ENCODE measurements at places on chromosomes 4 and X.

DNA sequence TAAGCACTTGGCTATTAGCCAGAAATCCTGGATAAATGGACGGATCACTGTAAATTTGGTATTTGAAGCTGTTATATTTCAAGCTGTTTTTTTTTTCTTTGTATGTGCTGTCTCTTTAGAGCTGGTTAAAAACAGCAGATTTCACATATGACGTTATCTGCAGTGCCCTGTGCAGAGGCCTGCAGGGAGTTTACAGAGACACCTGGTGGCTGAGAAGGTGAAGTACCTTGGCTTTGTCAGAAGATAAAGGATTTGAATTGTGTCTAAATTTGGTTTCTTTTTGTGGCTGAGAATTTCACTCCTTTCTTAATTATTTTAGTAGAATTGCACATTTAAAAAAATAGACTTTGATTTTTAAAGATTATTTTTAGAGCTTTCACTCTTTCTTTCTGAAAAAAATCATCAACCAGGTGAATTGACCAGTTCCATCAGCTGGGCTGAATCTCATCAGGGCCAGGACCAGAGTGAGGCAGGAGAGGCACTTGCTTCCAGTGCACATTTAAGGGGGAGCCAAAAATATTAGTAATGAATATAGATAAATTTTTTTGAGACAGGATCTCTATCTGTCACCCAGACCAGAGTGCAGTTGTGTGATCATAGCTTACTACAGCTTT lies 9.6 kb upstream of the CHRNA9 start:
- peak; percentile 80 for DNase-seq

- DNase-seq: peak; percentile 97
These were observed 3.1 kb upstream of the OCIAD2 start for GRCh38 chr4:48909697-48910096.

GRCh38 chrX:136659174-136659573 lies 11.2 kb downstream of the CD40LG start:
- no peak for DNase-seq

- DNase-seq: no peak
These were observed 929 bp downstream of the ESX1 start for GRCh38 chrX:104253567-104254441.

DNA sequence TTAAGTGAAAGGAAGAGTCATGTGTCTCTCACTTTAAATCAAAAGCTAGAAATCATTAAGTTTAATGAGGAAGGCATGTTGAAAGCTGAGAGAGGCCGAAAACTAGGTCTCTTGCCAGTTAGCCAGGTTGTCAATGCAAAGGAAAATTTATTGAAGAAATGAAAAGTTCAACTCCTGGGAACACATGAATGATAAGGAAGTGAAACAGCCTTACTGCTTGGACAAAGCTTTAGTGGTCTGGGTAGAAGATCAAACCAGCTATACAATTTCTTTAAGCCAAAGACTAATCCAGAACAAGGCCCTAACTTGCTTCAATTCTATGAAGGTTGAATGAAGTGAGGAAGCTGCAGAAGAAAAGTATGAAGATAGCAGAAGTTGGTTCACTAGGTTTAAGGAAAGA lies 24.9 kb downstream of the RHOH start:
- no peak for DNase-seq

DNA sequence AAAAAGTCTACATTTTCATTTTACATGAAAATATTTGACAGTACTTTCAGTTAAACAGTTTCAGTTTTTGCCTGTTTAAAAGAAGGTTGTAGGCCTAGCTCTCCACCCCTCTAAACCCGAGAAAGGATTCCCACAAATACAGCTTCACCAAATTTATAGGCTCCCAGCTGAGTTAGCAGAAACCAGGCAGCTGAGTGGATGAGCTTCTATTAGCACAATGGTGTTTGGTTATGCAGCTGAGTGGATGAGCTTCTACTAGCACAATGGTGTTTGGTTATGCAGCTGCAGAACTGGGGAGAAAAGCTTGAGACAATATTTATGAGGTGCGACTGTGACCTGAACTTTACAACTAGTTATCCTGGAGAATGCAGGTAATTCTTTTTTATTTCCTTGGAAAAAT lies 36.6 kb upstream of the PAQR3 start:
- DNase-seq: no peak

- DNase-seq: no peak
These were observed 15.8 kb upstream of the LDB2 start for GRCh38 chr4:16914208-16914607.

GRCh38 chrX:123481913-123482851 lies 250.7 kb downstream of the THOC2 start:
- DNase-seq: peak; percentile 26

DNA sequence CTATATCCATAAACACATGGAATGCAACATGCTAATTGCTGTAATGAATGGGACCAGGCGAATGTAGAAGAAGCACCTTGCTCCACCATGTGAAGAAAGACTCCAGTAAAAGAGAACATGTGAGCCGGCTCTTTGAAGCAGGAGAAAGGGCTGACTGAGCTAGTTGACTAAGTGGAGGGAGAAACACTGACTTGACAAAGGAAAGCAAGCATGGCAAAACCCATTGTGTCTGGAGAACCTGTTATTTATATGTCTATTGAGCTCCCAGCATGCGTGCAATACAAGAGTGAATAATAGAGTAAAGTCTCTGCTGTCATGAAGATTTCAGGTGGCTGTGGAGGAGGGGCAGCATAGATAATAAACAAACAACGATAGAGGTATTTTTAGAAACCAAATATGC lies 559.9 kb downstream of the RAB28 start:
- DNase-seq: no peak

DNA sequence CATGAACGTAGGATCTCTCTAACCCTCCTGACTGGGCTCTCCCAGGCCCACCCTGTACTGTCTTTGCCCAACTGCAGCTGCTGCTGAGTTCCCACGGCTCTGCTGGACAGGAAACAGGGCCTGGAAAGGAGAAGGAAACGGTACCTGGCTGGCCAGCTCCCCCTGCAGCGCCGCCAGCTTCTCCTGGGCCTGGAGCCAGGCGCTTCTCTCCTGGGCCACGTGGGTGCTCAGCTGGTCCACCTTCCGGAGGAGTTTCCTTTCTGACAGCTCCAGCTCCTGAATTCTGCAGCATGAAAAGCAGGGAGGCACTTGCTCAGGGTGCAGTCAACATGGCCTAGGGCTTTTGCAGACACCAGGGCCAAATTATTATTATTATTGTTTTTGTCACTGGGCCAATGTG lies 6.5 kb downstream of the C4orf50 start:
- DNase-seq: no peak

GRCh38 chr4:102627831-102628523 lies 126.8 kb downstream of the NFKB1 start:
- DNase-seq: peak; percentile 64

DNA sequence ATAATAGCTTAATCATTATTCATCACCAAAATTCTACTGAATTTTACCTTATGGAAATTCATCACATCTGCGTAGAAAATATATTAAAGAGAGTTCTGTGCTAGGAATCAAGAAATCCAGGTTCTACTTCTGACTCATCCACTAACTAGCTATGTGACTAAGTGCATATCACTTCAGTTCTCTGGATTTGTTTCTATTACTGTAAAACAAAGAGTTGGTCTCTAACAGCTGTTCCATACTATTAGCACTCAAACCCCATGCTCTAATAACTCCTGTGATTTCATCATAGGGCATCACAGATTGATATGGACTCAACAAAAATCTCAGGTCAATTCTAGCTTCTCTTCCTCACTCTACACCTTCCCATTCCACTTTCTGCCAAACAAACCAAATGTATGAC lies 572.0 kb downstream of the INPP4B start:
- DNase-seq: peak; percentile 11

GRCh38 chr4:178138491-178138890 lies 696.3 kb upstream of the AGA start:
- DNase-seq: no peak

- no peak for DNase-seq
These were observed 54.0 kb downstream of the MAP9 start for GRCh38 chr4:155322782-155323181.

DNA sequence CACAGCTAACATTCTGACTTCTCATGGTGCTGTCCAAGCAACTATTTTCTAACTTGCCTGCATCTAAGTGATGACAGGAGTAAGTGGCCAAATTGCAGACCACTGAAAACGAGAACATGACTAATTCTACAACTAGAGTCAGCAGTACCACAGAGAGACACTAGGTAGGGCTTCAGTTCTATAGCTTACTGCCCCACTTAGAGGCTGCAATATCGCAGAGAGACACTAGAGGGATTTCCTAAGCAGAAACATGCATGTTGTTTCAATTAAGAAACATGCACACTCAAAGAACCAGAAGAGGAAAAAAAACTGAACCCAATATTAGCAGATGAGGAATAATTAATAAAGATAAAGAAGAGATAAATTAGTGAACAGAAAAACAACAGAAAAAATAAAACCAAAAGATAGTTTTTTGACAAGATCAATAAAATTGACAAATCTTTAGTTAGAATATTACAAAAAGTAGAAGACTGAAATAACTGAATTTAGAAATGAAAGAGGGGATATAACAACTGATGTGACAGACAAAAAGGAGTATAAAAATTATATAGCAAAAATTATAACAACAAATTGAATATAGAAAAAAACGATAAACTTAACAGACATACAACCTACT lies 100.8 kb downstream of the SPIN4 start:
- DNase-seq: peak; percentile 76
